ENCODE measurements at places on chromosomes 13 and 19.

DNA sequence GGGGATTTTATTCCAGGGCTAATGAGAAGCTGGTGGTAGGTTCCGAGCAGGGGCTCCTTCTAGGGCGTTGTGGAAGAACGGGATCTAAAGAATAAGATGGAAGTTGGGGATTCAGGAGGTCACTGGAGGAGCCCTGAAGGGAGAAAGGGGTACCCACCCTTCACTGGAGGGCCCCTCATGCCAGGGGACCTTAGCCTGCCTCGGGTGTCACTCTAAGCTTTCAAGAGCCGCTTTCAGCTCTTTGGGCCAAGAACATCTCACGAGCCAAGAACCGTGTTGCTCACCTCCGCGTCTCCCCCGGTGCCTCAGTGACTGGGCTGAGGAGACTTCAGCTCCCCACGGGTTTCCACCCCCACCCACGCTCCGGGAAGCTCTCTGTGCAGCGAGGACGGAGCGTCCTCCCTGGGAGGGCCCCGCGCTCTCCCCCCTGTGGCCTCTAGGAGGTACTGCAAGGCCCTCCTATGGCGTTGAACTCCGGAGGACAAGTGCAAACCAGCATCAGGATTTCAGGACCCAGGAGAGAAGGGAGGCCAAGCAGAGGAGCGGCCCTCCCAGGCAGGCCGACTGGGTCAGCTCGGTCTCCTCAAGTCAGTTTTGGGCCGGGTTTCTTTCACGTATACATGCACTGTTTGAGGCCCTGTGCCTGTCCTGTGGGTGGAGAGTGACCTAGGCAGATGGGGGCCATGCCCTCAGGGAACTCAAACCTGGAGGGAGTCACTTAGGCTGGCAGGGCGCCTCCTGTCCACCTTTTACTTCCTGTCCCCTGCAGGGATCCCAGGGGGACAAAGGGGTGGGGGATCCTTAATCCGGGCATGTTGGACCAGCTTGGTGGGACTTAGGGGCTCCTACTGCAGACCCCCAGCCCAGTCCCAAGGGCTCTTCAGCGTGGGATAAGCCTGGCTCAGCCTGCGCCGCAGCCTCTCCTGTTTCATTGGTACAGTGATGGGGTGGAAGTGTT is 5.1 kb upstream of the KRTDAP start:
- DNase-seq, result peak; percentile 50

DNA sequence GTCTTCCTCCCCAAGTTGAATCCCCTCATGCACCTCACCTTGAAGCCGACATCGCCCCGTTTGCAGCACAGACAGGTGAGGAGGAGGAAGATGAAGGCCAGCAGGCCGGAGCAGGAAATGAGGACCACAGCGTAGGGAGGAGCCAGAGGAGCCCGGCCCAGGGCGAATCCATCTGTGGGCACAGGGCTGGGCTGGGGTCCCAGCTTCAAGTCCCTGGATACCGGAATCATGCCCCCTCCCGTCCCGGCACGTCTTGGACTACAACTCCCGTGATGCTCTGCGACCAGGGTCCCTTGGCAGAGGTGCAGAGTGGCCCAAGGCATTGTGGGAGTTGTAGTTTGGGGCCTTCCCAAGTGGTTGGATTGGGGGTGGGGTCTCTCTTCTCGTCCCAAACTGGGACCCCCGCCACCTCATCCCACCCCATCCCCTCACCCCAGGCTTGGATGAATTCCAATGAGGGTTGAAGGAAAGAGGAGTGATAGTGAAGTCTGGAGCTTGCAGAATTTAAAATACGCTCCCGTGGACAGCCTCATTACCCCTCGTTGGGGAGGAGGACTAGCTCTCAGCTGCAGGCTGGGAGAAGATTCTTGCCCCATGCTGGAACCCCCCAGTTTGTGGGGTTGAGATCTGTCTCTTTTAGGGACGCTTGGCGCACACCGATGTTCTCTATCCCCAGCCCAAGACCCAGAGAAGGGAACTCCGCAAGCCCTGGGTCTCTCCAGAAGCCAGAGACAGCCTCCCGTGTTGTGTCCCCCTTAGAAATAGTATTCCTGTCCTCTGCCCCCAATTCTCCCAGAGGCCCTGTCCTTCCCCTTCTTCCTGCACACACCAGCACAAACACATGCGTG is 990 bp downstream of the LMTK3 start:
- DNase-seq, result peak; percentile 72

DNA sequence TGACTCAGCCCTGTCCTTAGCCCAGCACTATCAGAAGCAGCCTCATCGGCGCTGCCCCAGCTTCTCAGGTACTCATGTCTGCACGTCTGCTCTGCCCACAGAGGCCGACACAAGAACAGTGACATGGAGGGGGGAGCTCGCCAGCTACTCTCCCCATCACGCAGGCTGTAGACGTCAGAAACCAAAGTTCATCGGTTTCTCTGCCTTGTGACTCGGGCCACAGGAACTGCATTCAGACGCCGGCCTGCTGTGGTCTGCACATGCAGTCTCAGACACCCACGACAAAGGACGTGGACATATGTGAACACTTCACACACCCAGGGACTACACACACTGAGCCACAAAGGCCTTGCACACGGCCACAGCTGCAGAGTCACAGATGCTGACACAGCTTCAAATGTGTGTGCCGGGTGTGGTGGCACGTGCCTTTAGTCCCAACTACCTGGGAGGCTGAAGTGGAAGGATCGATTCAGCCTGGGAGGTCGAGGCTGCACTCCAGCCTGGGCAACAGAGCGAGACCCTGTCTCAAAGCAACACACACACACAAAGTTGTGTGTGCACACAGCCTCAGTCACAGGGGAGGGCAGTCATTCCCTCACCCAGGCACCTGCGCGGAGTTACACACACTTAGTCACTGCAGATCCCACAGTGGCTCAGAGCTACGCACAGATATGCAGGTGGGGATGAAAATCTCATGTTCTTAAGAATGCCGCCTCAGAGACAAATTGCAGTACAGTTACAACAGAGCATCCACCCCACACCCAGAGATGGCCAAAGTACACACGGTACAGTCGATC is 4.9 kb upstream of the ZFP36 start:
- peak; percentile 26 for DNase-seq

GRCh38 chr13:108561149-108561548 is 68.3 kb upstream of the MYO16 start:
- DNase-seq, result no peak

GRCh38 chr19:45356760-45357444 is 13.5 kb downstream of the ERCC2 start:
- no peak for DNase-seq

DNA sequence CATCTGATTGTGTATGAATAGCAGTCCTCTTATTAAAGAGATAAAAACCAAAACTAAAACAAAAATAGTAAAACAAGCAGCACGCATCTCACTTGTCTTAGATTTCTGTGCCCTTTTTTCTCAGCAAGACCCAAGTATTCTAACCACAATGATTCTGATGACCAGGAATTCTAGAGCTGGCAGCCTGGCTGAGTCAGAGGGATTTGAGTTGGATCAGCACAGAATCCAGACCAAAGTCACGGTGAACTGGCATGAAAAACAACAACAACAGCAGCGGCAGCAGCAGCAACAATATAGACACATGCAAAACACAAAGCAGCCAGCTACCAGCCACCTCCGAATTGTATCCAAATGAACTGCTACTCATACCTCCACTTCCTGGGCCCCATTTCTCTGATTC is 360.5 kb downstream of the KCNRG start:
- peak; percentile 74 for DNase-seq

DNA sequence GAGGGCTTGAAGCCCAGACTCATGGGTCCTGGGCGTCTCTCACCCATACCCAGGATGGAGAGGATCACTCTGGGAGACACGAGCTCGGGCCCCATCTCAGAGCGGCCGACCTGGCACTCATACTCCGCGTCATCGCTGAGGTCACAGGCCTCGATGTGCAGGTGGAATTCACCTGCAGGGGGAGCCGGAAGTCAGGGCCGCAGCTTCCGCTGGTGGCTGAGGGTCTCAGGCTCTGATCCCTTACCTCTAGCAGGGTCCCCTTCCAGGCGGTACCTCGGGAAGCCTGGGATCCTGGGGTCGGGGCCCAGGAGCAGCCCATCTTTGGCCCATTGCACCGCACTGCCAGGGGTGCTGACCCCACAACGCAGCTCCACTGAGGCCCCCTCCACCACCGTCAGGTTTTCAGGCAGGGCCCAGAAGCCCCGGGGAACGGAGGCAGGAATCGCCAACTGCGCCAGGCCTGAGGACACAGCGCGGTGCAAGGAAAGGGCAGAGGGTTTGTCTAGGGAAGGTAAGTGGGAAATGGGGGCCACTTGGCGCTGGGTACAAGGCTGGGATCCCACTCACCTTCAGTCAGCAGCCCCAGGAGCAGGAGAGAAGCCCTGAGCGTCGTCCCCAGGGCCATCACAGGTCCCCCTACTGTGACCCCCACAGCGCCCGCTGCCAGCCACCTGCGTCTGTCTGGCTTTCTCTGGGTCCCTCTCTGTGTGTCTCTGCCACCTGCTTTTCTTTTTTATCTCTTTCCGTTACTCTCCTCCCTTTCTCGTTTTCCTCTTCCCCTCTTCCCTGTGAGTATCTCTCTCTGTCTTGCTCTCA is 883 bp downstream of the NPHS1 start:
- DNase-seq, result peak; percentile 59

DNA sequence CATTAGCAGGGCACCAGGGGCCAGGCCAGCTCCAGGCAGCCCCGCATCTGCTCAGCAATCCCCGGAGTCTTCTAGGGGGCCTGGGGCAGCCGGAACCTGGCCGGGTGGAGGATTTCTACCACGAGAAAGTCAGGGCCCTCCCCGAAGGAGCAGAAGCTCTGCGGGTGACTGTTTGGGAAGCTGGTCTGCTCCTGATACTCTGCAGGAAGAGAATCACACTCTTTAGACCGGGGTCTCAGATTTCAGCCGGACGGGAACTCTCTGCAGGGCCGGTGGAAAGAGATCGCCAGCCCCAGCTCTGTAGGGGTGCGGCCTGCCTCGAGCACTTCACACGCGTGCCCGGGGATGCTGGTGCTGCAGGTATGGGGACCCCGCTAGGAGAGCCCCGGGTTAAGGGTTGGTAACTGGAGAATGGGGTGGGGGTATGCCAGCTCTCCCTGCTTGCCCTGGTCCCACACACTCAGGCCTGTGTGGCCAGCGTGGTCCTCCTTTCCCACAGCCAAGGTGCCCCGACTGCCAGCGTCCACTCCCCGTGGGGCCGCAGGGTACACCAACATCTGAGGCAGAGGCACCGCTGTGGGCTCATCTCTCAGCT is 20.1 kb downstream of the RASA3 start:
- DNase-seq, result no peak

DNA sequence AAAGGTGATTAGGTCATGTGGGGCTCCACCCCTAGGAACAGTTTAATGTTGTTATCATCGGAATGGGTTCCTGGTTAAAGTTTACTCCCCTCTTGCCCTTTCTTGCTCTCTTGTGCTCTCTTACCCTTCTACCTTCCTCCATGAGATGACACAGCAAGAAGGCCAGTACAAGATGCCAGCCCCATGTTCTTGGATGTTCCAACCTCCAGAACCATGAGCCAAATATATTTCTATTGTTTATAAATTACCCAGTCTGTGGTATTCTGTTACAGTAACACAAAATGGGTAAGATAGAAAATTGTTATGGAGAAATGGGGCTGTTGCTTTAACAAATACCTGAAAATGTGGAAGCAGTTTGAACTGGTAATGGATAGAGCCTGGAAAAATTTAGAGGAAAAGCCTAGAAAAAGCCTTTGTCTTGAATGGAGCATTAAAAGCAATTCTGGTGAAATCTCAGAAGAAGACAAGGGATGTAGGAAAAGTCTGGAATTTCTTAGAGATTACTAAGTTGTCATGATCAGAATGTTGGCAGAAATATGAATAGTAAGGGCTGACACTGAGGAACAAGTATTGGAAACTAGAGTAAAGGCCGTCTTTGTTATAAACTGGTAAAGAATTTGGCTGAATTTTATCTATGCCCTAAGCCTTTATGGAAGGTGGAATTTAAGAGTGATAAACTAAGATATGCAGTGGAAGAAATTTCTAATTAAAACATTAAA is 53.5 kb upstream of the TSC22D1 start:
- DNase-seq, result no peak

DNA sequence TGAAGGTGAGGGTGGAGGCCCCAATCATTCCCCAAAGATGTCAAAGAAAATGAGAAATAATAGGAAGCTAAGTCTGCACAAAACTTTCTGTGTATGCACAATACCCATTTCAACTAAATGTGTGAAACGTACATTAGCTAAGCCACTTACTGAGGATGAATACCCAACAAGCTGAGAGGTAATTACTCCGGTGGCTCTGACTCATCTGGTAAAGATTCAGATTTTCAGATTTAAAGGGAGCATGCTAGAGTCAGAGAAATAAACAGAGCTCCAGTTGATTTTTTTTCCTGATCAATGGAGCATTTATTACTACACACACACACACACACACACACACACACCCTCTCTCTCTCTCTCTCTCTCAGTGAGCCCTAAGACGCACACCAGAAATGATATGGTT is 194.8 kb upstream of the ARGLU1 start:
- DNase-seq, result no peak

GRCh38 chr13:114230117-114230516 is 4.6 kb upstream of the CDC16 start:
- DNase-seq, result no peak

GRCh38 chr13:27427641-27428040 is 3.2 kb downstream of the GTF3A start:
- no peak for DNase-seq

DNA sequence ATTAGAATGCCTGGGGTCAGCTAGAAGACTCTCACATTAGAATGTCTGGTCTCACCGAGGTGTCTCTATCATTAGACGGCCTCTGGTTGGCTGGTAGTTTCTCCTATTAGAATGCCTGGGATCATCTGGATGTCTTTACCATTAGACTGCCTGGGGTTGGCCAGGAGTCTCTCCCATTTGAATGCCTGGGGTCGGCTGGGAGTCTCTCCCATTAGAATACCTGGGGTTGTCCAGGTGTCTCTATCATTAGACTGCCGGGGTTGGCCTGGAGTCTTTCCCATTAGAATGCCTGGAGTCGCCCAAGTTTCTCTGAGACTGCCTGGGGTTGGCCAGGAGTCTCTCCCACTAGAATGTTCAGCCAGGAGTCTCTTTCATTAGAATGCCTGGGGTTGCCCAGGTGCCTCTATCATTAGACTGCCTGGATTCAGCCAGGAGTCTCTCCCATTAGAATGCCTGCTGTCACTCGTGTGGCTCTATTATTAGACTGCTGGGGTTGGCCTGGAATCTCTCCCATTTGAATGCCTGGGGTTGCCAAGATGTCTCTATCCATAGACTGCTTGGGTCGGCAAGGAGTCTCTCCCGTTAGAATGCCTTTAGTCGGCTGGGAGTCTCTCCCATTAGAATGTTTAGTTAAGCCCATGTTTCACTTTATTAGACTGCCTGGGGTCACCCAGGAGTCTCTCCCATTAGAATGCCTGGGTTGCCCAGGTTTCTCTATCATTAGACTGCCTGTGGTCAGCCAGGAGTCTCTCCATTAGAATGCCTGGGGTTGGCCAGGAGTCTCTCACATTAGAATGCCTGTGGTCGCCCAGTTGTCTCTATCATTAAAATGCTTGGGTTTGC is 1467.8 kb downstream of the UQCRFS1 start:
- DNase-seq, result no peak

DNA sequence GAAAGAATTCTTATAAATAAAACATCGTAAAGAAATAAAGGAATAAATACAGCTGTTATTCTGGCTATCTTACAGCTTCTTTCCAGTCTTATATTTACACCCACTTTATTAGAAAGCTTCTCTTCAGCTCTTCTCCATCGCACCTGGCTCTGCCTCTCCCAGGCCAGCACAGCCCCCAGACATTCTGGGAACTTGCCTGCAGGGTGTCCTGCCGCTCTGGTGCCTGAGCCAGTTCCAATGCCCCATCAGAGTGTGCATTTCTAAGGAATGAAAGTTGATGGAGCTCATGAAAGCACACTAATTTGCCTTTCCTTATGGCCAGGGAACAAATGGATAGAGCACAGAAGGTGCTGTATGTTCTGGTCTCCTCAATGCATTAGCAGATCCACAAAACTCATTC is 68.7 kb downstream of the MIPEP start:
- DNase-seq, result no peak

- no peak for DNase-seq
Observed at GRCh38 chr19:1063909-1064660, 2.9 kb upstream of the ARHGAP45 start.

Data from NCI-H526 (cell line).